ENCODE measurements at places on chromosomes 1 and 21.

GRCh38 chr21:21084179-21084578 lies 86.0 kb downstream of the NCAM2 start:
- DNase-seq: no peak

DNA sequence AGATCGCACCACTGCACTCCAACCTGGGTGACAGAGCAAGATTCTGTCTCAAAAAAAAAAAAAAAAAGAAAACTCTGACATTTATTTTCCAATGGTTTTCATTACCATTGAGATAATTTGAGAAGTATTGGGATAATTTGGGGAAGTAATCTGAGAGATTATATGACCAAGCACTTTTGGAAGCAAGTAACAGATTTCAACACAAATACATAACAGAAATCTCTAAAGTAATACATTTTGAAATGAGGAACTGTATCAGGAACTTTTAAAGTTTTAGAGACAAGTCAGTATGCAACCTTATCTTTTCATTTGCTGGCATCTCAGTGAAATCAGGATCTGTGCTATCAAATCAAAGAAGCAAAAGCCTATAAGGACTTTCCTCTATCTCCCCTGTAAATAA lies 25.4 kb upstream of the SLC16A1 start:
- no peak for DNase-seq

- DNase-seq: no peak
Measured at GRCh38 chr1:8027748-8028570, 1.9 kb upstream of the ERRFI1 start.

DNA sequence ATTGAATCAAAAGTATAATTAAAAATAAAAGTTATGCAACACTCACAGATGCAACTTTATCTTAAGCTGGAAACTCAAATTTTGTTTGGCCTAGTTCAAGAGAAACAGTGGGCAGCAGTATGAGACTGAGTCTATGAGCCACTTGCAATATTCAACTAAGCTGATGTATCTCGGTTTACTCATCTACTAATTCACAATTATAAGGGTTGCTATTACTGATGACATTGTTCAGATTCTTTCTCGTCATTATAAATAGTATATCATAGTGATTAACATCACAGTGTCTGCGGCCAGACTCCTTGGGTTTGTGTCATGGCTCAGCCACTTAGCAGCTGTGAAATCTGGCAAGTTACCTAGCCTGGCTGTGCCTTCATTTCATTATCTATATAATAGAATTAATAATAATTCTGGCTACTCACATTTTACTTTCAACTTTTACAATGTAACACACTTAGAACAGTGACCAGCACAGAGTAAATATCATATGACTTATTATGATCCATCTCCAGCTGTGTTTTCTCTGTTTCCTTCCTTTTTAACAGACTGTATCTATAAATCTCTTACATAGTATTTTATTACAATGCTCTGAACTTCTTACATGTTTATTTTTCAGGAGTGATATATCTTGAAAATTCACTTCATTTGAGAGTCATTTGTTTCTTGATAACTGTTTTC lies 194.3 kb upstream of the RGS18 start:
- no peak for DNase-seq
